Activated CD4-positive, CD25-positive, alpha-beta regulatory T cell treated with anti-CD3 and anti-CD28 coated beads, Interleukin-2, amount 50 U/mL, for 72 hours (primary cell): ENCODE measurements at places on chromosomes 1 and 21.

GRCh38 chr1:101161619-101162018 lies 75.2 kb upstream of the S1PR1 start:
- no peak for DNase-seq

GRCh38 chr1:155086128-155086741 lies 7.6 kb downstream of the EFNA3 start:
- DNase-seq: peak; percentile 86

DNA sequence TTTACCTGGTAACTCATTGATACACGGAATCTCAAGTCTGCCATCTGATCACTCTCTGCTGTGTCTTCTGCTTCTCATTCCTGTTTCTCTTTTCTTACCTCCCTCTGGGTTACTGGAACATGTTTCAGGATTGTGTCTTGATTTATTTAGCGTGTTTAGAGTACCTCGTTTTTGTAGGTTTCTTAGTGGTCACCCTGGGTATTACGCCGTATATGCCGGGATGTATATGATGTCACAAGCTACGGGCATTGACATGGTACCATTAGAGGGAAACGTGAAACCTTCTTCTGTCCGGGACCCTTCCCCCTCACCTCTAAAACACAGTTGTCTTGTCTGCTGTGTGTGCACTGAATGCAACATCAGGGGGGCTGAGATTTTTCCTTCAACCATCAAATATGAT lies 2.8 kb downstream of the ACTRT2 start:
- no peak for DNase-seq

DNA sequence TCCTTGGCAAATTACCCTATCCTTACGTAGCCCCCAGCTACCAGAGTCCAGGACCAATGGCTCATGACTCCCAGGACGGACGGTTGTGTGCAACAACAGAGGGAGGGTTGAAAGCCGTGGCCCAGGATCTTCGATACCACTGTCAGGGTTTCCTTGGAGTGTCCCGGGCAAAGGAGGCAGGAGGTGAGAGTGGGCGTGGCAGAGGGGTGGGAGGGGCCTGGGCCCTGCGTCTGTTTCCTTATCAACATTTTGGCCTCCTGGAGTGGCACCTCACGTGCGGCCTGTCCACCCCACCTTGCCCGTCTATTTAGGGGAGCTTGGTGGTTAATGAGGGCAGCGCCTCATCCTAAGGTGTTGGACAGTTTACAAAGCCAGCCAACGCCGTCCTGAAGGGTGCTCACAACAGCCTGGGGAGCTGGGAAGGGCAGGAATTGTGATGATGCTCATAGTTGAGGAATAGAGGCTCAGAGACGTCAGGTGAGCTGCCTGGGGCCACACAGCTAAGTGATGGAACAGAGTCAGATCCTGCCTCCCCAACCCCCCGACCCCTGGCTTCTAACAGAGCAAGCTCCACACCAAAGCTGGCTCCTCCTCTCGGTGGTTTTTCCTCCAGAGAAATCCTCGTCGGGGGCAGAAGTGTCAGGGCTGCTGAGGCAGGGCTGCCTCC lies 17.4 kb upstream of the ARHGEF10L start:
- DNase-seq: no peak

DNA sequence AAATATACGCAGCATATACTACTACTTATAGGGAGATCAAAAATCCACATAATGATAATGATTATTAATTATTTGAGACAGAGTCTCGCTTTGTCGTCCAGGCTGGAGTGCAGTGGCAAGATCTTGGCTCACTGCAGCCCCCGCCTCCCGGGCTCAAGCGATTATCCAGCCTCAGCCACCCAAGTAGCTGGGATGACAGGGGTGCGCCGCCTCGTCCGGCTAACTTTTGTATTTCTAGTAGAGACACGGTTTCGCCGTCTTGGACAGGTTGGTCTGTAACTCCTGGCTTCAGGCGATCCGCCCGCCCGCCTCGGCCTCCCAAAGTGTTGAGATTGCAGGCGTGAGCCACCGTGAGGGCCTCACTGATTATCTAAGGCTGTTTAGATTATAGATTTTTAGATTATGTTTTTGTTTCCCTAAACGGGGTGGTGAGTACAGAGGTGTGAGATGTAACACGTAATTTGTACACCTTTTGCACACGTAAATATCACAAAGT lies 548 bp upstream of the SLC25A33 start:
- DNase-seq: peak; percentile 35

DNA sequence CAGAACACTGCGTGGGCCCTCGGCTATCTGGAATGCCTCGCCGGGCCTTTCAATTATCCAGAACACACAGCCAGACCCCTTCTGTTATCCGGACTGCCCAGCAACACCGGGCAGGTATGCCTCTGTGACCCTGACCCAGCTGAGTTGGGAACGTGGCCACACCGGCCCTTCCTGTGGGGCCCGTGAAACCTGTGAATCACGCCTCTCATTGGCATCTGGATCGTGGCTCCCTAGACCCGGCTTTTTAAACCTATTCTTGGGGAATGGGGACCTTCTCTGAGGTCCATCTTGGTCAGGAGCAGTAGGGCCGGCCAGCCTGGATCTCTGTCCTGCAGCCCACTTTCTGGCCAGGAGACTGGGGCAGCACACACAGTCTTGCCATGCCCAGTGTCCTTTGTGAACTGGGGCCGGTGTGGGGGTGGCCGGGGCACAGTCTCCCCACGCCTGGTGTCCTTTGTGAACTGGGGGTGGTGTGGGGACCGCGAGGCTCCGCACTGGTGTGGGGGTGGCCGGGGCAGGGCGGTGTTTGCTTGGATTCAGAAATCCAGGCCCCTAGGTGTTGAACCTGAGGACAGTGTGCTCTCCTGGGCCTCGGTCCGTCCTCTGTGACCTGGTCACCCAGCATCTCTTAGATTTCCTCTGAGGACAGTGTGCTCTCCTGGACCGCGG lies 11.1 kb downstream of the COL18A1 start:
- DNase-seq: no peak

- no peak for DNase-seq
Observed at GRCh38 chr1:200558866-200559459, 61.6 kb downstream of the KIF14 start.

- no peak for DNase-seq
Observed at GRCh38 chr1:40780678-40781607, 2.6 kb upstream of the KCNQ4 start.

- DNase-seq: peak; percentile 87
Observed at GRCh38 chr1:161165742-161166668, at the start of gene PPOX. Gene PPOX (plus strand): TSS chr1:161166426. CDS start chr1:161166848, 422 bp downstream.
